ENCODE measurements at places on chromosomes 3 and 15.

DNA sequence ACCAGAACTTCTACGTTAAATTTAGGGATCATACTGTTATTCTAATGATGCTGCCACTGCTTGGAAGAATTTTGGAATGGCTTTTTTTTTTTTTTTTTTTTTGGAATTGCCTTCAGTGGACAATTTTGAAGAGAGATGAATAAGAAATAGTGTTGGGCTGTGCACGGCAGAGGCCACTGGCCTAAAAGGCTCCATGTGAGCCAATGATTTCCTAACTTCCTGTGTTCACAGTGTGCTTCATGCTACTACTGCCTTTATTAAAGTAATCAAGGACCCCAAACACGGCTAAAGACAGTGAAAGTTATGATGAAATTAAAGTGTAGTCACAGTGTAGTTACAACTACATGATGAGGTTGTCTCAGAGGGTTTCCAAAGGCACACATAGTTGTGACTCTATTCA, 100.8 kb upstream of the TNFAIP8L3 start:
- no peak for DNase-seq

GRCh38 chr3:103904991-103905390, 1461.7 kb upstream of the ALCAM start:
- DNase-seq = no peak

- no peak for DNase-seq
These were observed 90.1 kb downstream of the FBN1 start for GRCh38 chr15:48555241-48555881.

DNA sequence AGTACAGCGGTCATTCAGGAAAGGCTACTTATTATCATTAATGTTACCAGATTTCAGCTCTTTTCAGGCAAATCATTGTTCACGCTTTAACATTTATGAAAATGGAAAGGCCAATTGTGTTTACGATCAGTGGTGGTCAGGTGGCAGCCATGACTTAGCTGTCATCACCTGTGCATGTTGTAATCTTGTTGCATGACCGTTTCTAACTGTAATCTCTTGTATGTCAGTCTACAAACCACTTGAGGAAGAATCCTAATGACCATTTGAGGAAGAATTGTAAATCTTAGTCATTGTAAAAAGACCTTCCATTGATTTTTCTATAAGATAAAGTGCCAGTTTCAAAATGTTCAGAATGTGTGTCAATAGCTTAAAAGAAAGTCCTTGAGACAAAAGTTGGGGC, 100.4 kb downstream of the SERPINI1 start:
- no peak for DNase-seq

GRCh38 chr3:9690451-9691450, 12.9 kb upstream of the CPNE9 start:
- no peak for DNase-seq

DNA sequence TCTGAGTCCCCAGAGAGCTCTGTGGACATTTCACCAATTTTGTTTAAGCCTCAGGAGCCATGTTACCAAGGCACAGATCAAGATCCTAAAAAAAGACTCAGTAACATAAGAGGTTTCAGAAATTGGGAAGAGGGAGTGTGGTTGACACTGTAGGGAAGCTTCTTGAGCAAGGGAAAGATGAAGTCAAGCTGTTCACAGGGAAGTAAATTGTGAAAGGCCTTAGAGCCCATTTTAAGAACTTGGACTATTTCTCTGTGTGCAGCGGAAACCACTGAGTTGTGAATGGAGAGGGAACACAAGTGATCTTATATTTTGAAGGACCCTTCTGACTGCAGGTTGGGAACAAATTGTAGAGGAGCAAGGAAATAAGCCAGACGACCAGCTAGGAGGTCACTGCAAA, 18.7 kb downstream of the BCL2A1 start:
- no peak for DNase-seq

GRCh38 chr15:90994059-90994416, 297 bp downstream of the PRC1 start:
- DNase-seq = no peak

- DNase-seq = no peak
These were observed 278.9 kb downstream of the ULK4 start for GRCh38 chr3:41682996-41683395.

GRCh38 chr3:59908280-59908679, 858.5 kb upstream of the CFAP20DC start:
- DNase-seq = no peak

DNA sequence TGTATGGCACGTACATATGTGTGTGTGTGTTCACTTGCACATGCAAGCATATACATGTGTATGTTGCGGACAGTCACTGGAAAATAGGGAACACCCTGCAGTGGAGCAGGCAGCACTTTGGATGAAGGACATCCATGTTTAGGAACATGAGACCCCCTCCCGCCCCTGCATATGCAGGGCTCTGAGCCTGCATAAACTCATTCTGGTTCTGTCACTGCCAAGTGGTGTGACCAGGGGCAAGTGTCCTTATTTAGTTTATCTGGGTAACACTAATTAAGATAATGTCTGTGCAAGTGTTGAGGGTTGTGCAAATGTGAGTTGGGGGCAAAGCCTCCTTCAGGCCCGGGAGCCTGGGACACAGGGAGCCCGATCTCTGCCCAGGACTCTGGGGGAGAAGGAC, 105.7 kb downstream of the CORO2B start:
- no peak for DNase-seq

DNA sequence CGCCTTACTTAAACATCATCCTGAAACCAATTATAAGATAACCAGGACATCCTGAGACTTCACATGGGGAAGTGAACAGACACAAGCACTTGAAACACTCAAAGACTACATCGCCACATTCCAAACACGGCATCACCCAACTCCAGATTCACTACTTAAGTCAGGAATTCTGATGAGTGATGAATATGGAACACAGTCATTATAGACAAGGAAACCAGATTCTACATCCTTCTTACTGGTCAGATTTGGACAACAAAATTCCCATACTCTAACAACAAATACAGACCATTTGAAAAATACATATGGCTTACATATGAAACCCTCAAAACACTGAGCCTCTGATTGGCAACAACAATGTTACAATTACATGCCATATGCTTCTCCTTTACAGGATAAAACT, 13.1 kb upstream of the RBSN start:
- no peak for DNase-seq

DNA sequence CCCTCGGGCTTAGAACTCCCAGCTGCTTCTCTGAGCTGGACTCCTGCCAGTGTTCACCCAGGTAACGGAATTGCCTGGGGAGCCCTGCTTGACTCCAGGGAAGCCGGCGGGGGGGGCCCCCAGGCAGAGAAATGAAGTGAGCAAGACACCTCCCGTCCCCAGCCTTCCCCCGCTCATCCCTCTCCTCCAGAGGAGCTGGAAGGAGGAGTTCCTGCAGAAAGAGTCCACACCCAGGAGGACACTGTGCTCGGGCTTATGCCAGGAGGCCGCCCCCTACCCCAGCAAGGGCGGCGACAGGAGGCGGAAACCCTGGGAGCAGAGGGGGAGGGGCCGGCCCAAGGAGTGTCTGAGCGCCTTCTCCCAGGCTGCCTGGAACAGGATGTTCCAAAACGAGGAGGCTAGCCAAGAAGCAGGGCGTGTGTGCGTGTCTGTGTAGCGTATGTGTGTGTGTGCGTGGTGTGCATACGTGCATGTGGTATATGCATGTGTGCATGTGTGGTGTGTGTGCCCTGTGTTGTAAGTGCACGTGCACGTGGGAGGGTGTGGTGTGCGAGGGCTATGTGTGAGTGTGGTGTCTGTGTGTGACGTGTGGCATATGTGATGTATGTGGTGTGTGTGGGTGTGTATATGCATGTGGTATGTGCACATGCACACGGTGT, 511.3 kb downstream of the SHQ1 start:
- no peak for DNase-seq

DNA sequence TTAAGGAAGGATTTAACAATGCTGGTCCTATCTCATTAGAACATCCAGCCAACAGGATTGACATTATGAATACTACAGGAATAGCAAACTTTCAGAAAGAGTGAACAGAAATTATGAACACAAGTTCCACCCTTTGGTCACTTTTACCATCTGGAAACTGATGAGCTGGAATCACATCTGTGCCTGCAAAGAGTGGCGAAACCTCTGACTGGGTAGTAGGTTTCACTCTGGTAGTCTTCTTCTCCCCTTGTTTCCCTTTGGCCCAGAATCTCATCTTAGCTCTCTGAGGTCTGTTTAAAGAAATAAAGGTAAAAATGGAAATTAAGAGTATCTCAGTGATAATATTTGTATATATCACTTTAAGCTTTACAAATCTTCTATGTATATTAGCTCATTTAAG, 73.1 kb downstream of the NR2E3 start:
- DNase-seq = no peak

Measured in SK-N-MC (cell line).